ENCODE measurements at places on chromosomes 1 and 21.

DNA sequence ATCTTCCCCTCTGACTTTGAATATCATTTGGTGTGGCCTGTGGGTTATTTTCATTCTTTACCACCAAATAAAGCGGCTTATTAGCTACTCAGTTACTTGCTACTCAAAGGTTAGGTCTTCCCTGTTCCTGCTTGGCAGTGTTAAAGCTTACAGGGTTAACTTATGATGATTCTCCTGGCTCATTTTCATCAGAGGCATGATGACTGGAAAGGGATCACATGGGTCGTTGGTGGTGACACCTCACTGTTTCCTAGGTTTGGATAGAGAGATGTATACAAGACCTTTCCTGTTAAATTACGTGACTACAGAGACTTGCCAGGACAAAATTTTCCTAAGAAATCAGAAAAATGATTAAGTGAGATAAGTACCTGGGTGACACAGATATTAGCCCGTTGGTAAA lies 27.4 kb downstream of the MRPS6 start:
- no peak for DNase-seq

GRCh38 chr1:159964144-159964543 lies 10.1 kb upstream of the SLAMF9 start:
- DNase-seq = no peak

DNA sequence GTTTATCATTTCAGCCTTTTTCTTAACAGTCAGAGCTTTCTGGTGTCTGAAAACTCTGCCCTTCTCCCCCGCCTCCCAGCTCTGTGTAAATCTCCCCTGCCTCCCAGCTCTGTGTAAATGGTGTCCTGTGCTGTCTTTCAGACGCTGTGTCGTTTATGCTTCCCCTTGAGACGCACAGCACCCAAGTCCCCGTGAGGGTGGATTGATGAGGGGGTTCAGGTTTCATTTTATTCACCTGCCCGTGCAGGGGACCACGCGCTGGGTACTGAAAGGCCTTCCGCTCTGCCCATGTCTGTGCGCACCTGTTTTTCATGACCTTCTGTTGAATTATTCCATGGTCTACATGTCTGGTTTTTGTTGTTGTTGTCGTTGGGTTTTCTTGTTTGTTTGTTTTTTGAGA lies 108.2 kb upstream of the COL6A1 start:
- no peak for DNase-seq

DNA sequence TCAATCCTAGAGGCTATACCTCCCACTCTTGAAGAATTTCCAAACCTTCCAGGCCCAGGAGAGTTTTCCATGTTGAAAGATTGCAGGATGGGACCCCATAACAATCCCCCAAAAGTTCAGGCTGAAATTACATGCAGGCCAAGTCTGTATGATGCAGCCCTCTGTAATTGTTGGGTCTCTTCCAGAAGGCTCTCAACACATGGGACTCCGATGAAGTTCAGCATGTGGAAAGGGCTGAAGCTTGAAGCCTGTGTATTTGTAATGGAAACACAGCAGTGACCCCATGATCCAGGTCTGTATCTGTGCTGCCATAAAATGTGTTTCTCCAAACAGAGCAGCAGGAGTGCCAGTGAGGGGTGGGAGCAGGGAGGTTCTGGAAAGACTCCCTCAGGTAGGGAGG lies 202.5 kb upstream of the LYPLAL1 start:
- no peak for DNase-seq

DNA sequence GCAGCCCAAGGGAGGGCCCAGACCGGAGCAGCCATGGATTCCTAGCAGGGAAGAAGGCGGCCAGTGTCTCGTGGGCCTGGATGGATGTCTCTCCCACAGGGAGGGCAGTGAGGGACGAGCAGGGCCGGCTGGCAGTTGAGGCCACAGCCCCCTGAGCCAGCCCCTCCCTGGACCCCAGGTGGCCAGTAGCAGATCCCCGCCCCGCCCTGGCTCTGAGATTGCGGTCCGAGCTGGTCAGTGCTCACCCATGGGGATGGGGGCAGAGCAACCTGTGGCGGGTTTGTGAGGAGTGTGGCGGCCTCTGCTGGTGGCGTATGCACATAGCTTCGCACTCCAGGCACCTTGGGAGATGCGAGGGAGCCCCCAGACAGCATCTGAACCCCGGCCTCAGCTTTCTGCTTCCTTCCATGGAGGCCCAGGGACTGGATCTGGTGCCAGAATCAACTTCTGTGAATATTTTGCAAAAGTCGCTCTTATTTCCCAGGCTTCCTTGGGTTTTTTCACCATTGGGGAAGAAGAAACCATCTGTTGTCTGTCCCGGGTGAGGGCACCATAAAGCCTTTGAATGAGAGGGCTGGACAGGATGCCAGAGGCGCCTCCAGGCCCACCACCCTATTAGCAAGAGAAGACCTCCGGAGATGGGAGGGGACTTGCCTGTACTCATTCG lies 8.4 kb upstream of the KCNN3 start:
- DNase-seq = peak; percentile 46

DNA sequence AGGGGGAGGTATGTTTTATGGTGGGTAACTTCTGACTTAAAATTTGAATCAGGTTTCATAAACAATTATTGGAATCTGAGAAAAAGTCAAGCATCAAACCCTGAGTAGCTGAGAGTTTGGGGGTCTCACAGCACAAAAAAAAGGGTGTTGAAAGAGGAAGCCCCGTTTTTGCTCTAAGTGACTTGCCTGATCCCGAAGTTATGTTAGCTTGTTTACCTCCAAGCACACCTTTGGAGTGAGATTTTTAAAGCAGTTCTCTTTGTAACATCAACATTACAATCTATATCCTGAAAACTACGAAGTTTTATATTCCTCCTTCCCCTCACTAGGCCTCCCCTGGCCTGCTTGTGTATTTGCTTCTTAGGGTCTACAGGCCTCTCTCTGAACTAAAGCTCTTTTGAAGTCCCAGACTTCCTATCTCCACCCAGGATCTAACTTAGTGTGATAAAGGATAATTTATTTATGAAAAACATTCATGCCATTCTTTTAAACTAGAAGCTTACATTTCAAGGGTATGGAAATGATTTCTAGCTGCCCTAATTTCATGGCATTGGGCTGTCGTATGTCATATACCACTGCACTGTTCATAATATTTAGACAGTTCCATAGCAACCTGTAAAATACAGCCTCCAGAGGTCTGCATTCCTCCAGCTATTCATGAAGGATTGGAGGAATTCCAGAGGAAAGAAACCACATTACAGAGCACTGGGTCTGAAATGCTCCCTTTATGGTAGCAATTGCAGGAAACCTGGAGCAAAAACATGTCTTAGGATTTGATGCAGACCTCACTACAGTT lies 36.1 kb upstream of the RGS1 start:
- peak; percentile 99 for DNase-seq

DNA sequence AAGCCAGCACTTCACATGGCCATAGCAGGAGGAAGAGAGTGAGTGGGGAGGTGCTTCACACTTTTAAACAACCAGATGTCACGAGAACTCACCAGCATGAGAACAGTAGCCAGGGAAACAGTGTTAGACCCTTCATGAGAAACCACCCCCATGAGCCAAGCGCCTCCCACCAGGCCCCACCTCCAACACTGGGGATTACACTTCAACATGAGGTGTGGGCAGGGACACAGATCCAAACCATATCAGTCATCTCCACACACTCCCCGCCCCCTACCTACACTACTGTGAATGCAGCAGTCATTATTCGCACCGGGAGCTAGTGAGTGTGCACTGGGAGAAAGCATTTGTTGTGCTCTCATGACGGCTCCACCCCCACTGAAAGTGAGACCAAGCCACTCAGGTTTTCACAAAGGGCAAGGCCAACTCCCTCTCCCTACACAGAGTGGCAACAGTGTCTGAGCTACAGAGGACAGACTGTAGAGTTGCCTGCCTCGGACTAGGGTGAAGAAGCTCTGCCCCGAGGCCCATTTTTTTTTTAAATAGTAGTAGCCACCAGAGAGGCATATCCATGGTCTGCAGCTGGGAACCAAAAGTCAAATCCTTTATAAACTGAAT lies 125.6 kb downstream of the BARHL2 start:
- DNase-seq = no peak

DNA sequence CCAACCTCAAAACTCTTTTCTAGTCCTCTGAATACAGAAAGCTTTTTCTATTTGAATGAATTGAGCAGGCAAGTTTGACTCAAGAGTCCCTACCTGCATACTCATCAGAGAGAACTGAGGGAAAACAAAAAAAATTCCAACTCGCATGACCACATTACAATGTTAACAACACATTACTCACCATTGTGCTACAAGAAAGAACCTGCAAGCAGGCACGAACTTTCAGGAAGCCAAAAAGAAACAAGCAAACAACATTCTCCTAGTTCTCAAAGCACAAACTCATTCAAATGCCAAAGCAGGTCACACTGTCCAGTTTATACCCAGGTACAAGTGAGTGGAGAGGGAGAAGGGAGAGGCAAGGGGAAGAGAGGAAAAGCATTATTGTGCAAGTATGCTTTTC lies 14.6 kb downstream of the OTUD7B start:
- peak; percentile 33 for DNase-seq

DNA sequence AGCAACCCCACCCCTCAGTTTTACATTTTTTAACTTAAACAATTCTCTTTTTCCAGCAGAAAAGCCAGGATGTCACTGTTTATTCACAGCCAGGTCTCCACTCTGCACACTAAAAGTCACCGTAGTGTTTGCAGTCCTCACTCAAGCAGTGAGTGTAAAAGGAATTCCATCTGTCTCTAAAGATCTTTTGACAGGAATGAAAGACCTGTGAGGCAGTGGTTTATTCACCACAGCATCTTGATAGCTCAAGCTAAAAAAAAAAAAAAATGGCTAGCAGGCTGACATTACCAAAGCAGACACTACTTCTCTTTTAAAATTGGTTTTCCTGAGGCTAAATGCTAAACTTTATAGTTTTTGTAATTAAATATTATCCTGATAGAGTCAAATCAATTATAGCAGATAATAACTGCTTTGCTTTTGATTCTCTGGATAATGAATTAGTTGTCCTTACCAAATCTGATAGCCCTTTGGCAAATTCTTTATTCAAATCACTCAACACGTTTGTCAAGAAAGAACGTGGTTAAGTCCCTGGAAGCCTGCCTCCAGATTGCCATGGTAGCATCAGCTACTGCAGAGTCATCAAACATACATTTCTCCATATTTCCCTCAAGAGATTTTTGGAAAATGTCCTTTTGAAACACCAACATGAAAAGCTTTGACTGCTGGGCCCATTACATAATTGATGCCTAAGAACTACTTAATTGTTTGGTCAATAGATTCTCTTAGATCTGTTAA lies 22.2 kb upstream of the SLC5A9 start:
- peak; percentile 52 for DNase-seq

- no peak for DNase-seq
These were observed 50.2 kb upstream of the IVNS1ABP start for GRCh38 chr1:185367218-185367617.

- no peak for DNase-seq
These were observed 95.9 kb upstream of the PPP2R5A start for GRCh38 chr1:212189352-212189738.

DNA sequence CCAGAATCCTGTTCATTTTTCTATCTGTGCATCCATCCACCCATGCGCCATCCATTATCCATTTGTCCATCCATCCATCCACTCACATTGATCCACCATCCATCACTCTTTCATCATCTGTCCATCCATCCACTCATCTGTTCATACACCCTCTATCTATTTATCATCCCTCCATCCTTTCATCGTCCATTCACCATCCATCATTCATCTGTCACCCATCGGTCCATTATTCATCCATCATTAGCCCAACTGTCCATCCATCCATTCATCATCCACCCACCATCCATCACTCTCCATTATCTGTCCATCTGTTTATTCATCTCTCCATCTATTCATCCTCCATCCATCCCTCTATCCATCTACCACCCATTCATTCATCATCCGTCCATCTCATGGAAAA lies 125.7 kb upstream of the TMPRSS2 start:
- DNase-seq = no peak

- no peak for DNase-seq
These were observed 62.5 kb upstream of the DNAH14 start for GRCh38 chr1:224866940-224867339.

GRCh38 chr1:33886496-33886895 lies 22.6 kb downstream of the HMGB4 start:
- no peak for DNase-seq

DNA sequence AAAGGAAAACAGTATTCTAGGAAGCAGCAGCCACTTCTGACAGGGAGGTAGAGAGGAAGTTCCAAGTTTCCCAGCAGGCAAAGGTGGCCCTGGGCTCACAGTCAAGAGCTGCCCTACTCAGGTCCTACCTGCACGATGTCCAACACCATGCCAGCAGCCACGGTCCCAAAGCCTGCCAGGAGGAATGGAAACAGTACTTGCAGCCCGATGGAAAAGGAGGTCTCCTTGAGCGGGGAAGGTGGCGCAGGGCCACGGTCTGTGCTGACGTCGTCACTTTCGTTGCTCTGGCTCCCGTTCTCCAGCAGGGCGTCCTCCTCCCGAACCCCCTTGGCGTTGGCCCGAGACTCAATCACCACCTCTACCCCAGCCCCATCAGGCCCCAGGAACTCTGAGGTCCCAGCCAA lies 3.1 kb downstream of the SLC41A1 start:
- DNase-seq = no peak

DNA sequence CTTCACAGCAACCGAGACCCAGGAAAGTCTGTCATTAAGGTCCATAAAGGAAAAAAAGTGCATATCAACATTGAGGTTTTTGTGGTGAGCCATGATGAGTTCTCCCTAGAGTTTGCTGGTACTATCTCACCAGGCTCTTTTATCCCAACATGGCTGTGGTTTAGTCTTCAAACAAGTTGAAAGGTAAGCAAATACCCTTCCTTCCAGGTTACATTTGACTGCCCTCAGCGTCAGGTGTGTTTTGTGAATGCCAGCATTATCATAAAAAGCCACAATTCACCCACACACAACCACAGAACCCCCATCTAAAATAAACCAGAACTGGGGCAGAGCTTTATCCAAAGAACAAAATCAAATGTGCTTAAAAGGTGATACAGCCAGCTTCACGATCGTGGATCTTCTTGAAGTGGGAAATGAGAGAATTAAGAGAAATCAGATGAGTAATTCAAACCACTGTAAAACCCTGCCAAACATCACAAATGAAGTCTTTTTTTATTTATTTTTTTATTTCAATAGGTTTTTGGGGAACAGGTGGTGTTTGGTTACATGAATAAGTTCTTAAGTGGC lies 64.7 kb downstream of the SETD4 start:
- no peak for DNase-seq

- DNase-seq = no peak
These were observed 127.8 kb downstream of the TMEM53 start for GRCh38 chr1:44546403-44547053.

GRCh38 chr1:20936216-20936615 lies 149.1 kb upstream of the HP1BP3 start:
- DNase-seq = peak; percentile 4

- no peak for DNase-seq
These were observed 6.8 kb downstream of the MAP7D1 start for GRCh38 chr1:36162680-36163239.

- DNase-seq = no peak
These were observed 521.8 kb downstream of the PTPRU start for GRCh38 chr1:29757866-29758780.
